ENCODE measurements at places on chromosomes 3 and 15. TPM values are rescaled to one million over a fixed set of nuclear protein-coding genes. Genes with fewer than 3 reads are reported as not detected.

SYNPR gene
- not detected for total RNA-seq

TIMP4 gene
- total RNA-seq: not detected

SLC51A gene
- not detected for total RNA-seq

SKOR1 gene
- total RNA-seq: 0.16 TPM

DHFR2 gene
- total RNA-seq: 6.9 TPM

CNTN6 gene
- total RNA-seq: not detected

CPNE4 gene
- not detected for total RNA-seq

DNAH12 gene
- total RNA-seq: 0.09 TPM

CHRM5 gene
- not detected for total RNA-seq

RETNLB gene
- not detected for total RNA-seq

WDR49 gene
- 0.74 TPM for total RNA-seq

CTXN2 gene
- total RNA-seq: not detected

SLC25A20 gene
- 31.5 TPM for total RNA-seq

BDH1 gene
- total RNA-seq: 64.6 TPM

LRRFIP2 gene
- total RNA-seq: 34.3 TPM

ROPN1 gene
- not detected for total RNA-seq

CFAP100 gene
- total RNA-seq: not detected

ADCY5 gene
- 0.16 TPM for total RNA-seq

RAP2B gene
- total RNA-seq: 17.8 TPM

FETUB gene
- total RNA-seq: not detected

ALDH1L1 gene
- total RNA-seq: not detected

IQCF5 gene
- total RNA-seq: not detected

DBR1 gene
- 25.6 TPM for total RNA-seq

GOLGA8Q gene
- total RNA-seq: not detected

C15orf62 gene
- 0.44 TPM for total RNA-seq

SLC28A2 gene
- total RNA-seq: not detected

SOX14 gene
- total RNA-seq: not detected
